ENCODE measurements at places on chromosomes 2 and 18. TPM values are rescaled to one million over a fixed set of nuclear protein-coding genes. Genes with fewer than 3 reads are reported as not detected.

DNA sequence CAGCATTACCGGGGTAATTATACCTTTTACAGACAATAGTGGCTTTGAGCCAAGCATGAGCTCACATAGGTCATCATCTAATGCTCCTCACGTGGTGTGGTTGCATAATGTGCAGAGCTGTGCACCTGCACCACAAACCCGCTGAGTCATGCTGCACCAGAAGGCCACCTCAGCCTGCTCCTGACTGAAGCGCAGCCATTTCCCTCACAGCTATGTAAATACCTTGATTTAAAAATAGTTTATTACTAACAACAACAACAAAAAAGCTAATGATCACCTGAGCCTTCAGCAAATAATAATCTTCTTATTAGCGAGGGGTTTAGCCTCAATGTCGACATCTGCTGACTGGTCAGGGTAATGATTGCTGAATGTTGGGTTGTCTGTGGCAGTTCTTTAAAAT is 238.8 kb downstream of the MBD5 start:
- no peak for DNase-seq

GRCh38 chr2:130370490-130370889 is 14.6 kb downstream of the PTPN18 start:
- DNase-seq, result no peak

DNA sequence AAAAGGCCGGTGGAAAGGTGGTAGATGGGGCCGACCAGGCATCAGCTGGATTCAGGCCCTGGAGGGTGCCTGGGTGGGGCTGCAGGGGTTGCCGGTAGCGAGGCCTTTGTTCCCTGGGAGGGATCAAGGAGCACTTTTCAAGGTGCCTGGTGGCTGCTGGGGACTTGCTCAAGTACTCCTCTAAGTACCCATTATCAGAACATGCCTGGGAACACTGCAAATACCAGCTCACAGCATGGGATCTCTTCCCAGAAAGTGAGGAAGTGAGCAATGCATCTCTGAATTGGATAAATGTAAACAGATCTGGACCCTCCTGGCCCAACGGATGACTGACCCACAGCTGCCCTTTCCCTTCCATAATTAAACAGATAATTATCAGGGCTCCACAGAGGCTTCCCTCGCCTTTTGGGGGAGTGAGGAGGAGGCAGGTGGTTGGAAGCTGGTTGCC is 210.5 kb downstream of the SH3RF3 start:
- no peak for DNase-seq

DNA sequence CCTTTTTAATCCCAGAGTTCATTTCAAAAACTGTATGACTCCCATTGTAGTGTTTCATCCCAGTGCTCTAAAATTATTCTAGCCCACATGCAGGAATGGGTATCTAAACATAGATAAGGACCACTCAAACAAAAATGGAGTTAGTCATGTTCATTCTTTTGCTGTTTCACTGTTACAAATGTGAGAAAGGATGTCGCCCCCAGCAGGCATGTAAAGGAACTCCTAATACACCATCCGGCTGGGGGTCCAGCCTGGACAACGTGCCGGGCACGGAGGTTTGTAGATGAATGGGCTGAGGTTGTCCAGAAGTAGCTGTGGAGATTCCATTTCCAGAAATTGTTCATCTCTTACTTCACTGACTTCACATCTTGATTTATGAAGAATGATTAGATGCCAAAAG is 101.9 kb upstream of the RAB12 start:
- DNase-seq, result no peak

DNA sequence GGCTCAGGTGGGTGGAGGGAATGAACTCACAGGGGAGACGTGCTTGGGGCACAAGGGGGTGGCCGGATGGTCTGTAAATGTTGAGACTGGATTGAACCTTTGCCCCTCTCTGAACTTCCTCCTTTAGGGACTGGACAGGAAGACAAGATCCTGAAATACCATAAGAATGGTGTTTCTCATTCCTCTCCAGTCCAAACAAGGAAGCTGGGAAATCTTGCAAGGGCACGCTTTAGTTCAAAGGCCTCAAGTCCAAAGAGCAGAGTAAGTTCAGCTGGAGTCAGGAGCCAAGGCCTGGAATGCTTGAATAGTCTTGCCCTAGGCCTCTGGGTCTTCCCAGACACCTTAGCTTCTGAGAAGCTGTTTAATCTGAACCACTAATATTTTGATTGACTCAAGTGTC is 52.4 kb upstream of the SIX3 start:
- DNase-seq, result no peak

DNA sequence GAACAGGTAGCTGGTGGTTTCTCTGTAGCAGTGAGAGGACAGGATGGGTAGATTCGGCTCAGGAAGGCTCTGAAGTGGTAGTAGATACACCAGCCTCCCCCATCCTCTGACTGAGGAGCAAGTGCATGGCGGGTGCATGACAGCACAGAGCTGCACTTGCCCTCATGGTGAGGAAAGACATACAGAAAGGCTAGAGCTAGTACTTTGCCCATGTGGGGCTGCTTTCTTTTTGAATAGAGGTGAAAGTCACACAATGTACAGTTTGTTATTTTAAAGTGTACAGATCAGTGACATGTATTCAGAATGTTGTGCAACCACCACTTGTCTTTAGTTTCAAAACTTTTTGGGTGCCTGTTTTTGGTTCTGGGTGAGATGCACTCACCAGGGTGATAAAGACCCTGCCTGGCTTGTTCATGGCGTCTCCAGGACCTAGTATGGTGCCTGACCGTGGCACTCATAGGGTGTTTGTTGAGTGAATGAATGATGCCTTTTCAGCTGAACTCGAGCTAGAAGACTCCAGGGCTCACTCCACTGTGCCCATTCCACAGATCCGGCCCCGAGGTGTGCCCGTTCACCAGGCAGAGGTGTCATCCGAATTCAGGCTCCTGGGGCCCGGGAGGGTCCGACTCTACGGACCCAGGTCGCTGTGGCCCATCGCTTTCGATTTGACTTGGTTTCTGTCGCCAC is 421 bp upstream of the VAMP5 start:
- no peak for DNase-seq

DNA sequence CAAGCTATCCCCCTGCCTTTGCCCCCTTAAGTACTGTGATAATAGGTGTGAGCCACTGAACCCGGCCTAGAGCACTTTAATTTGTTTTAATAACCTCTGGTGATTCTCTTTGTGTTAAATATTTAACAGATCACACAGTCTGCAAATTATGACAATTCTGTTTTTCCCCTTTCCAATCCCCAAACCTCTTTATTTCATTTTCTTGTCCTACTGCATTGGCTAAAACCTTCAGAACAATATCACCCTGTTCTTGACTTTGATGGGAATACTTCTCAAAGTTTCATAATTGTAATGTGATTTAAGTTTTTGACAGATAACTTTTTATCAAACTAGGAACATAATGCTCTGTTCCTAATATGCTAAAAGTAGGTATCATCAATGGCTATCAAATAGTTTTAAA is 44.5 kb downstream of the USP37 start:
- DNase-seq, result no peak

DNA sequence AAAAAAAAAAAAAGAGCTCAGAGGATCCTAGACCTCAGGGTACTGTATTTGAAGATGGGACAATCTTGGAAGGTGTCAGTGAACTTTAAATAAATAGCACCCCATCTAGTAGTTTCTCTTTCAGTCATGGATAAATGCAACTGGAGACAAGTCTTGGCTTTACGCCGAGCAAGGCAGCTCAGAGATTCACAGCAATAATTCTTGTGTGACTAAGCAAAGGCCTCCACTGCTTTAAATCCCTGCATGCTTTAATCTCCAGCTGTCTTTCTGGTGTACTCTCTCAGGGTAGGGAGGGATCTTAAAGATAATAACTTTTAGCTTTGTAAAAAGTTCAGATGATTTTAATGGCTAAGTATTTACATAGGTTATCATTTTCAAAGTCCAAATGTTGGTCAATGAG is 36.3 kb downstream of the NRXN1 start:
- DNase-seq, result no peak

Gene LBH
- 12.7 TPM for total RNA-seq

Gene NYAP2
- total RNA-seq, result not detected

DNA sequence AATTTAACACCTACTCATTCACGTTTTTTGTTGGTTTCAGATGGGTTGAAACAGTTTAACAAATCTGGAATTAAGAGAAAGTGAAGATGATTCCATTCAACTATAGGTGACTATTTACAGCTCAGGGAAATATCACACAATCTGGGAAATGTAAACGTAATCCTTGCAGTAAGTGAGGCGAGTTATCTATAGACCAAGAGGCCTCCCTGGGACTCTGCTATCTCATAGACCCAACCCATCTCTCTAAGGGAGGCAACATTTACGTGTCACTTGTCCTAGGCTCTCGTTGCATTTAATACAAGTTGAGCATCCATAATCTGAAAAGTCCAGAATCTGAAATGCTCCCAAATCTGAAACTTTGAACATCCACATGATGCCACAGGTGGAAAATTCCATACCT is 2.0 kb upstream of the MOB4 start:
- no peak for DNase-seq

- no peak for DNase-seq
These were observed 3.5 kb upstream of the ADNP2 start for GRCh38 chr18:80105369-80106167.

GRCh38 chr2:115574667-115575066 is 1132.2 kb downstream of the DPP10 start:
- no peak for DNase-seq

DNA sequence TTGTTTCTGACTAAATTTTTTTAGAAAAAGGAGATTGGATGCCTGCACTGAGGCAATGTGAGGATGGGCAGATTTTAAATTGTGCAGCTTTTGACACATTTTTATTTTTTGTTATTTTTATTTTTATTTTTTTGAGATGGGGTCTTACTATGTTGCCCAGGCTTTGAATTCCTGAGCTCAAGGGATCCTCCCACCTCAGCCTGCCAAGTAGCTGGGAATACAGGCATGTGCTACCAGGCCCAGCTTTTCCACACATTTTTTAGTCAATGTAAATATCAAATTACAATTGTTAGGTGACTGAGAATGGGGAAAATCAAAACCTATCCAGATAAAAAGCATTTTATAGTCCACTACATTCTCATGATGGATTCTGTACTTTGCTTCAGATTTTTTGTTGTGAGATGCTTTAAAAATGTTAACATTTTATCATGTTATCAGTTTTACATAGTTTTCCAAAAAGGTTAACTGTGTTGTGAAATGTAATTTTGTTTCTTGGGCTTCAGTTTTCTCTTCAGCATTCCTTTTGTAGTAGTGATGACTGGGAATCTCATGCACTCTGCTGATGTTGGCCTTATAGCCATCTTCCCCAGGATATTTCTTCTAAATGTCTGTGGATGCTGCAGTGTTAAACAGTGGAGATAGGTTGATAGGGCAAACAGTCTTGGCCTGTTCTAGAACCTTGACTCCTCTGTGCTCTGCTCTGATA is 41.4 kb downstream of the PKP4 start:
- DNase-seq, result no peak

Gene BIN1
- total RNA-seq, result 146 TPM

Gene ABHD3
- 8.6 TPM for total RNA-seq

Gene IL1R2
- total RNA-seq, result 7.3 TPM

Gene ACMSD
- not detected for total RNA-seq

Gene LBX2
- 0.44 TPM for total RNA-seq

DNA sequence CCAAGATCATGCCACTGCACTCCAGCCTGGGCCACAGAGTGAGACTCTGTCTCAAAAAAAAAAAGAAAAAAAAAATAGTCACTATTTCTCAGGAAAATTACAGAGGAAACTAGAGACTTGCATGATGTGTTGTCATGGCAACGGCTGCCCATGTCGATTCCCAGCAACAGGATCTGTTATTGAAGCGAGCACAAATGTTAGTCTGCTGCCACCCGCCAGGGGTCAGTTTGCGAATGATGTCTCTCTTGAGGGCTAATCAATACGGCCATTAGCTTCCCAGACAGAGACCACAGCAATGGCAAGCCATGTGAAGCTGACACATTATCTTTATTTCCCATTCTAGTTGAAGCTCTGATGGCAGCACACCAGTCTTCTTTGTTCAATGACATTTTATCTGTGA is 32.4 kb upstream of the ACYP2 start:
- no peak for DNase-seq

DNA sequence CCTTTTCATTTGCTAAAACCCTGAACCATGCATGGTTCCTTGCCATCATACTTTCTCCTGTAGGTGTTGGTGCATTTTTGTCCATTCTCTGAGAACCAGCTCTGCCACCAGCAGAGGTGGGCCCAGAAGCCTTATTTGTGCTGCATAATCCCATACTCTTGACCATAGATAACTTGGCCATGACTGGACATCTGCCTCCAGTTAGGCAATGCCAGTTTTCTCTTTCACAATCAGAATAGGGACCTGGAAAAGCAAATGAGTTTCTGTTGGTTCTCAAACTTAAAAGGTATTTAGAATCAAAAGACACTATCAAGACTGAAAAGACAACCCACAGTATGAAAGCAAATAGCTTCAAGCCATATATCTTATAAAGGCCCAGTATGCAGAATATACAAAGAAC is 167.3 kb downstream of the MAIP1 start:
- no peak for DNase-seq
